Activated CD8-positive, alpha-beta T cell treated with anti-CD3 and anti-CD28 coated beads for 36 hours (primary cell): ENCODE measurements at places on chromosomes 2 and 18. TPM values are rescaled to one million over a fixed set of nuclear protein-coding genes. Genes with fewer than 3 reads are reported as not detected.

- no peak for DNase-seq
- H3K36me3 ChIP-seq = no peaks in the 10 kb centered on the region
- peaks cover 25% of the 10 kb centered on the region for H3K27me3 ChIP-seq
- no peak overlapping the region for H3K27ac ChIP-seq
- H3K4me3 ChIP-seq = no peak overlapping the region
- H3K4me1 ChIP-seq = peaks cover 10% of the 10 kb centered on the region
Observed at GRCh38 chr2:11995456-11995855, 249.0 kb downstream of the LPIN1 start.

- H3K4me3 ChIP-seq = no peak overlapping the region
- peaks cover 38% of the 10 kb centered on the region for H3K4me1 ChIP-seq
- peak; percentile 55 for DNase-seq
- H3K27ac ChIP-seq = no peak overlapping the region
Observed at GRCh38 chr2:111702119-111702803, 181.7 kb downstream of the ANAPC1 start.

- no peak overlapping the region for H3K4me3 ChIP-seq
- H3K4me1 ChIP-seq = no peaks in the 10 kb centered on the region
- H3K27me3 ChIP-seq = peaks cover 11% of the 10 kb centered on the region
- no peak for DNase-seq
Observed at GRCh38 chr2:126935774-126936173, 37.1 kb downstream of the TEX51 start.

GRCh38 chr2:99911736-99912135 is 230.7 kb downstream of the AFF3 start:
- no peak overlapping the region for H3K4me3 ChIP-seq
- no peak overlapping the region for H3K27ac ChIP-seq
- DNase-seq = no peak
- H3K4me1 ChIP-seq = peaks cover 3% of the 10 kb centered on the region
- no peaks in the 10 kb centered on the region for H3K36me3 ChIP-seq

- DNase-seq = no peak
- H3K4me1 ChIP-seq = no peaks in the 10 kb centered on the region
Observed at GRCh38 chr2:236844711-236845110, 241.0 kb upstream of the COPS8 start.

GRCh38 chr2:11103984-11104793 is 51.1 kb upstream of the SLC66A3 start:
- peak; percentile 14 for DNase-seq
- no peak overlapping the region for H3K4me3 ChIP-seq
- H3K36me3 ChIP-seq = no peaks in the 10 kb centered on the region

- H3K36me3 ChIP-seq = no peaks in the 10 kb centered on the region
- H3K27ac ChIP-seq = no peak overlapping the region
- H3K4me1 ChIP-seq = no peaks in the 10 kb centered on the region
- H3K27me3 ChIP-seq = no peaks in the 10 kb centered on the region
Observed at GRCh38 chr2:196703695-196704094, 64.2 kb downstream of the CCDC150 start.

DNA sequence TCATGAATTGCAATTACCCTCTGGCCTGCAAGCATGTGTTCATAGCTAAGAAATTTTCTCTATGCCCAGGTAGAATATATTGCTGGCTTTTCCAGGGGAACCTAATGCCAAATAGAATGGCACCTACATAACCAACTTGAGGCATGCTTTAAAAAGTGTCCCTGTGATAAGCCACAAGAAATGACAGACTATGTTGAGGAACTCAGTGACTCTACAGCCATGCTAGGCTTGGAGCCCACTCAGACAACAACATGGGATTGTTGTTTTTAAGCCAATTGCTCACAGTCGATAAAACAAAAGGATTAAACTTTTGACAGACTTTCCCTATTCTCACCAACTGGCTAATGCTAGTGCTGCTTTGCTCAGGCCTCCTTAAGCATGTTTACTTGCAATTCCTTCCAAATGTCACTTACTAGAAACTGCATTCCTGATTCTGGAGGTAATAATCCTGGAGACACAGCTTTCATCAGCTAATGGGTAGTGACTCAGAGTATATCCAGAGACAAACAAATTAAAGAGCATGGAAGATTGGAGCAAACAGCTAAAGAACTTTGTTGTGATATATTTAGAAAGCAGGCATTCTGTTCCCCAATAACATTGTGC is 249.0 kb downstream of the SLC8A1 start:
- H3K36me3 ChIP-seq = no peaks in the 10 kb centered on the region
- no peak for DNase-seq
- no peaks in the 10 kb centered on the region for H3K4me1 ChIP-seq
- no peak overlapping the region for H3K4me3 ChIP-seq
- H3K27ac ChIP-seq = no peak overlapping the region

DNA sequence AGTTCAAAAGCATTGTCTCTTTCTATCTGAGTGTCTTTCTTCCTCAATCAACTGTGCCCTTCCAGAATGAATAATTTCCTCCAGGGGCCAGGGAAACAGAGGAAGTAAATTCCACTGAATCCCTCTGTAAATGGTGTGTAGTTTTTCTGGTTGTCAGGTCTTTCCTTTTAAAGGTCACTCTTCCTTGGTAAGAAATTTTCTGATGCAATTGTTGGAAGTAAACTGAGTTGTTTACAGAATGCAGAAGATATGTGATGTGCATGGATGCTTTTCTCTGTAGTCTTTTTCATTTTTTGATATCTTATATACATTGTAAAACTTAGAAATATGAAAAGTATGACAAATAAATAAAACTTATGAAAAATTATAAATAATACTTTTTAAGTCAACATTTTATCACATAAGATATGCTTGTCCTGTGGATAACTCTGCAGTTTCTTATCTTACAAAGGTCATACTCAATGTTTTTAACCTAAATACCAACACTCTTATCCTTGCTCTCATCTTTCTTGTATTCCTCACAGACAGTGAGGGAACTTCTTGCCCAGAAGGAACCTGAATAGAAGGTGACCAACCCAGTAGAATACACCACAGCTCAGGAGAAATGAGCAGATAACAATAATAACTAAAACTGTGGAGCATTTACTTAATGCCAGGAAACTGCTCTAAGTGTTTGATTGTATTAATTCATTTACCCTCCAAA is 234.5 kb downstream of the METTL4 start:
- H3K4me1 ChIP-seq = peaks cover 6% of the 10 kb centered on the region
- DNase-seq = no peak
- no peaks in the 10 kb centered on the region for H3K36me3 ChIP-seq

- H3K27me3 ChIP-seq = no peaks in the 10 kb centered on the region
- peak overlapping the region; percentile 20 for H3K27ac ChIP-seq
- H3K4me1 ChIP-seq = peaks cover 5% of the 10 kb centered on the region
- peak; percentile 75 for DNase-seq
Observed at GRCh38 chr18:48777026-48777743, 173.6 kb downstream of the SMAD7 start.

GRCh38 chr2:71045865-71046548 is 22.4 kb upstream of the NAGK start:
- H3K4me3 ChIP-seq = no peak overlapping the region
- H3K27me3 ChIP-seq = peaks cover 6% of the 10 kb centered on the region
- peak; percentile 19 for DNase-seq
- no peak overlapping the region for H3K27ac ChIP-seq
- peaks cover 10% of the 10 kb centered on the region for H3K4me1 ChIP-seq

DNA sequence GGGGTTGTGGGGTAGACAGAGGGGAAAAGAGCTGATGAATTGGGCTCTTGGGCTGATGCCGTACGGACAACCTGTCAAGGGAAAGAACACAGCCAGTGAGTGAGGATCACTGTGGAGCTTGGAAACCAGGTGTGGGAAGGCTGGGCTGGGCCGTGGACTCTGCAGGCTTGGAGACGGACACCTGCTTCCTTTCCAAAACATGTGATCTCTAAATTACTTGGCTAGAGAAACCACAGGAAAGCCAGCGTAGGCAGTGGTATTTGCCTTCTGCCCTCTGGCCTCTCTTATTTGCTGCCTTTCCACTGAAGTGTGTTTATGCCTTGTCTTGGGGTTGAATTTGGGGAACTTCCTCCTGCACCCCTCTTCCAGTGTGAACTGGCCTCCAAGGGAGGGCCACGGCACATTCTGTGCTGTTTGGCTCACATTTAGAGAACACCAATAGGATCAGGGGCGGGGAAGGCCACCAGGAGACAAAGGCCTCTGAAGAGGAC is 267.7 kb downstream of the PRKCE start:
- H3K27ac ChIP-seq = no peak overlapping the region
- H3K27me3 ChIP-seq = no peaks in the 10 kb centered on the region
- DNase-seq = no peak
- H3K36me3 ChIP-seq = no peaks in the 10 kb centered on the region

DNA sequence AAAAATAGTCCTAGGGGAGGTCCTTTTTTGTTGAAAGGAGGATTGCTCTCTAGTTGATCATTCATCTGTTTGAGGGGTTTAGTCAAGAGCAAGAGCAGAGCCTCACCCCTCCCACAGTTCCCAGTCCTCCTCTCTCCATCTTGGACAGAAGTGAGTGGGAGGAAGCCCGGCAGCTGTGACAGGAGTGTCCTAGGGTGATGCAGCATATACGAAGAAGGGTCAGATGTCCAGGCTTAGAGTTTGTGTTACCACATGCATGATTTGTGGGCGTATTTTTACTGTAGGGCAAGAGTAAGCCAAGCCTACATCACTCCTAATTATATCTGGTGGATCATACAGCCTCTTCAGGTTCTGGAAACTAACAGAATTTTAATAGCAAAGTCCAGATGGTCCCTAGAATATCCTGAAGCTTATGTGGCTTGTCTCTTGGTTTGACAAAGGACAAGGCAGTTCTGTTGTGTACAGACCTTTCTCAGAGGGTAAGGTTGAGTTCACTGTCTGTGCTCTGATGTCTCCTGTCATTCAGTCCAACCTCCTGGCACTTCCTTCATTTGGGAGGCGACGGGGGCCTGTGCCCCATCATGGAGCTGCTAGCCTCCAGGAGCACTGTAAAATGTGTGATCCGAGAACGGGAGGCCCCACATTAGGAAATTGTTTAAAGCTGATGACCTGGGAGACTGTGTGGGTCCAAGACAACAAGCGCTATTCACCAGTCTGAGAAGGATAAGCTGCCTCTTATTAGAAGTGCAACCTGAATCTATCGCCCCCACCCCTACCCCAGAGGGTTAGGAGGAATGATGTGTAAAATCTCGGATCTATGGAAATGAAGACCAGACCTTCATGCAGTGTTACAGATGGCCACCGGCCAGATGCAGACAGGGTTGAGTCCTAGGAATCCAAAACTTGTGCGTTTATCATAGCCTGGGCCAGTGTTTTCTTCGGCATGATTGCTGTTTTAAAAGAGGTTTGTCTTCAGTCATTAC is 6.9 kb downstream of the CEP68 start:
- no peak overlapping the region for H3K4me3 ChIP-seq
- no peaks in the 10 kb centered on the region for H3K36me3 ChIP-seq
- no peak overlapping the region for H3K27ac ChIP-seq
- peaks cover 42% of the 10 kb centered on the region for H3K4me1 ChIP-seq
- no peak for DNase-seq
- H3K27me3 ChIP-seq = no peaks in the 10 kb centered on the region

Gene EVX2
- total RNA-seq = not detected

Gene CNTNAP5
- total RNA-seq = not detected

Gene MAPRE3
- total RNA-seq = 1.7 TPM

Gene FSIP2
- 0.14 TPM for total RNA-seq

Gene ANKRD30B
- not detected for total RNA-seq

Gene CCDC85A
- total RNA-seq = not detected

Gene ELOA2
- not detected for total RNA-seq

Gene VWA3B
- not detected for total RNA-seq

Gene QPCT
- total RNA-seq = 0.29 TPM
